Lung (tissue), 17 donors: ENCODE measurements at places on chromosomes 3 and 15. TPM values are rescaled to one million over a fixed set of nuclear protein-coding genes. Genes with fewer than 3 reads are reported as not detected.

GRCh38 chr3:29156086-29156715 lies 124.7 kb upstream of the RBMS3 start:
- DNase-seq: no peak

GRCh38 chr3:88434001-88434400 lies 284.2 kb downstream of the C3orf38 start:
- DNase-seq: no peak

DNA sequence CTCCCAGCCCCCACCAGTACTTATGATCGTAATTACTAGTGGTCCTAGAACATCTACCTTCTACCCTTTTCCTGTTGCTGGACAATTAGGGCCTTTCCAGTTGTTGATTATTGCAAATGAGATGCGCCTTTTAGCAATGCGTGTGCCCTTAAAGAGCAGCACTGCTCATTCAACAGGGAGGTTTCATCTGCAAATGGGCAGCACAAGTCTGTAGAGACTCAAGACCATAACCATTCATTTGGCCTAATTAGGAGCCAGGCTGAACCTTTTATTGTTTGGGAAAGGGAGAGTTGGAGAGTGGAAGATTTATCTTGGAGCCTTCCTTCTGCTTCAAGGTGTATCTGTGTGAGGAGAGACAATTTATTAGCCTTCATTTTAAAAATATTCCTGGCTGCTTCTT lies 42.3 kb downstream of the BOC start:
- DNase-seq: no peak

DNA sequence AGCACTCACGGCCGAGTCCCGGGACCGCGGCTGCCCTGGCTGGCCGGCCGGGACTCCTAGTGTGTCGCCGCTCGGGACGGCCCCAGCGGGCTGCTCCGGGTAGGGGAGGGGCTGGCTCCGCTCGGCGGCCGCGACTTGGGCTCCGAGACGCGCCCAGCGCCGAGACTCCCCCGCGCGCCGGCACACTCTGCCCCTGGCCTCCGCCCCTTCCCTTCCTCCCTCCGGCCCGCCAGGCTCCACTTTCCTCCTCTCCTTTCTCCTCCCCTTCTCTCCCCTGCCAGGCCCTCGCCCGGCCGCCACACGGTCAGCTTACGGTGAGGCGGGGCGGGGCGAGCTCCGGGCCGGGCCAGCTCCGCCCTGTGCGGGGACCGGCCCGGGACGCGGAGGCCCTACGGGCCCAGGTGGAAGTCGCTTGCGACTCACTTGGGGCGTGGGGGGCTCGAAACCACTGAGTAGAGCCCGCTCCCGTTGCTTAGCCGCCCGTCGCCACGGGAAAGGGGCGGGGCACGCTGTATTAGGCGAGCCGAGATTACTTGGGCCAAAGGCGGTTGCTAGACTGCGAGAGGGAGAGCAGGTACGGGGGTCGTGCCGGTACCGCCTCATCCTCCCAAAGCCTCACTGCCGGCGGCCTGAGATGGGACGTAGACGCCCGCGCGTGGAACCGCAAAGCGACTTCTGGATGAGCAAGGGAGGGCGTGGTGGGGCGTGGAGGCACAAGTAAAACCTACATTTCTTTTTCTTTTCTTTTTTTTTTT lies at the start of gene ITGB5:
ITGB5 (minus strand) TSS at position 189 of the 755 bp plus-strand sequence. CDS start 365 bp downstream, outside the sequence.
- peak; percentile 82 for DNase-seq

Gene SMARCC1
- total RNA-seq: 83.0 TPM
